GM23248 (cell line): ENCODE measurements at places on chromosomes 16 and 17.

DNA sequence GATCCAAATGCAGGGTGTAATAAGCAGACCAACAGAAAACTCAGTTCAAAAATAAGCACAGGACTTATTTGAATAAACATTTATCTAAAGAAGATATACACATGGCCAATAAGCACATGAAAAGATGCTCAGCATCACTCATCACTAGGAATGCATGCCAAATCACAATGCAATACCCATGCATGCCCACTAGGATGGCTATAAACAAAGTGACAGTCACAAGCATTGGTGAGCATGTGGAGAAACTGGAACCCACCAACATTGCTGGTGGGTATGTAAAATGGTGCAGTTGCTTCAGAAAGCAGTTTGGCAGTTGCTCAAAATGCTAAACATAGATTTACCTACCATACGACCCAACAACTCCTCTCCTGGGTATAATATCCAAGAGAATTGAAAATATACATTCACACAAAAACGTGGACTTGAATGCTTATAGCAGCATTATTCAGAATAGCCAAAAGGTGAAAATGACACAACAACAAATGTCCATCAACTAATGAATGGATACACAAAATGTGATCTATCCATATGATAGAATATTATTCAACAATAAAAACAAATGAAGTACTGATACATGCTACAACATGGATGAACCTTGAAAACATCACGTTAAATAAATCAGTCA, 20.1 kb downstream of the UBE2O start:
- DNase-seq: peak; percentile 52

DNA sequence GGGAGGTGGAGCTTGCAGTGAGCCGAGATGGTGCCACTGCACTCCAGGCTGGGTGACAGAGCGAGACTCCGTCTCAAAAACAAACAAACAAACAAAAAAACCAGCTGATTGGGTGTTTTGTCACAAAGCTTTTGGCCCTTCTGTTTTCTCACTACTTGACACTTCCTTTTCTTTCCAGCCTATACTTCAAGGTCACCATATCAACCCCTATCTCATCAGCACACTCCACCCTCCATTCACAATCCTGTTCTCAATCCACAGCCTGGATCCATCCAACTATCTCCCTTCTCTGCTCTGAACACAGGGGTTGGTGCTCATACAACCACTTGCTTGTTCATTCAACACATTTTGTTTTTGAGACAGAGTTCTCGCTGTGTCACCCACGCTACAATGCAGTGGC, 6.6 kb upstream of the MED11 start:
- no peak for DNase-seq

GRCh38 chr16:31187808-31188189, 7.9 kb downstream of the FUS start:
- no peak for DNase-seq

DNA sequence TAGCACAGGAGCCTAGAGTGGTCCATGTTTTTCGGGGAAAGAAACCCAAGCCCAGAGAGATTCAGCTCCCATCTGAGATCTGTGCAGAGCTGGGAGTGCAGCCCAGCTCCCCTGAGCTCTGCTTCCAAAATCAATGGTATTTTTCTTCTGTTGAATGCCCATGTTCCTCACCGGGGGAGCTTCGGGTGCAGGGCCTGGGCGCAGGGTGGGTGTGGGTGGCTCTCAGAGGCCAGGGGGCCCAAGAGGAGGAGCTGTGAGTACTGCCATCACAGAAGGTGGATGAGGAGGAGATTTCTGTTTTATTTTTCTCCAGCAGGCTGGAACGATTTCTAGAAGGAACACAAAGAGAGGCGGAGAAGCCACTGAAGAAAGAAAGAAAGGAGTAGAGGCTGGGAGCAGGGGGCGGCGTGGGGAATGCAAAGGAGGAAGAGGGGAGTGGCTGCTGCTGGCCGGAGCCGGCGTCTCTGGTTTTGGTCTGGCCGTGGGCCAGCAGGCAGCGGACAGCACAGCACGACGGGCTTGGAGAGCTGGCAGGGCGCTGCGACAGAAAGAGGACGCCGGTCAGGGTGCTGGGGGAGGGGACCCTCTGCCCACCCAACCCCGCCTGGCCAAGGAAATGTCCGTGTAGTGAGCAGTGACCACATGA, 76.2 kb upstream of the KSR1 start:
- DNase-seq: peak; percentile 75
